Right atrium auricular region (tissue), 2 donors: ENCODE measurements at places on chromosomes 1 and 21.

- H3K4me3 ChIP-seq: no peak overlapping the region
- DNase-seq: peak; percentile 43
- H3K27ac ChIP-seq: no peak overlapping the region
- no peaks in the 10 kb centered on the region for H3K36me3 ChIP-seq
- peaks cover 9% of the 10 kb centered on the region for H3K27me3 ChIP-seq
Observed at GRCh38 chr1:157199421-157199755, 61.2 kb upstream of the ETV3 start.

DNA sequence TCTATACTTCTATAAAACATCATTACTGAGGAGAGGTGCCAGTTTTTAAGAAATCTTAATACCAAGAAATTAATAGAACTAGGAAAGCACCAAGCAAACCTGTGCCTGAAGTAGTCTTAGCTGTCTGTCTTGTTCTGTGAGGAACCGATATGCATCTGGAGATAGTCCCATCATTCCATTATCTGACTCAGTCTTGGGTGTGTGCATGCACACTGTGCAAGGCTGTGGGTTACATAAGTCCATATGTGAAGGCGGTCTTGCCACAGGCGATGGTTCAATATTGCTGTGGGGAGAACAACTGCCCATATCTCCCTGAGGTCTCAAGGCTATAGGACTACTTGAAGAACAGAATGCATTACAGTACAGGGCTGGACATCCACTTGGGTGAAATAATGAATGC lies 33.8 kb downstream of the STIL start:
- H3K36me3 ChIP-seq: no peaks in the 10 kb centered on the region
- no peaks in the 10 kb centered on the region for H3K4me1 ChIP-seq
- no peak overlapping the region for H3K4me3 ChIP-seq
- H3K27ac ChIP-seq: no peak overlapping the region

DNA sequence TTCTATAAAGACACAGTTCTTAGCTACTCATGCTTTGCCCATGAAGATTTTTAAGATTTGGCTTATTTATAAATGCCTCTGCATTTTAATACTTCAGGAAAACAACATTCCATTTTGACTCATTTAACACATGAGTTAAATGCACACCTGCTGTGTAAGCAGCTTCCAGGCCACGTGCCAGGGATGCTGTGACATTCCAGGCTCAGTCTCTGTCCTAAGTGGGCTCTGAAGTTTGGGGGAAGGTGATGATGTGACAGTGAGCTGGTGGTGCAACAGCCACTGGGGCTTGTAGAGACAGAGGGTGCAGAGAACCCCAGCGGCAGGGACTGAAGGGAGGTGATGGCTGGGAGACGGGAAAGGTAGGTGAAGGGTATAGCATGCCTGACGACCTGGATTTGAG lies 40.7 kb downstream of the HHAT start:
- DNase-seq: no peak
- no peaks in the 10 kb centered on the region for H3K36me3 ChIP-seq
- H3K27me3 ChIP-seq: no peaks in the 10 kb centered on the region
- no peaks in the 10 kb centered on the region for H3K4me1 ChIP-seq

DNA sequence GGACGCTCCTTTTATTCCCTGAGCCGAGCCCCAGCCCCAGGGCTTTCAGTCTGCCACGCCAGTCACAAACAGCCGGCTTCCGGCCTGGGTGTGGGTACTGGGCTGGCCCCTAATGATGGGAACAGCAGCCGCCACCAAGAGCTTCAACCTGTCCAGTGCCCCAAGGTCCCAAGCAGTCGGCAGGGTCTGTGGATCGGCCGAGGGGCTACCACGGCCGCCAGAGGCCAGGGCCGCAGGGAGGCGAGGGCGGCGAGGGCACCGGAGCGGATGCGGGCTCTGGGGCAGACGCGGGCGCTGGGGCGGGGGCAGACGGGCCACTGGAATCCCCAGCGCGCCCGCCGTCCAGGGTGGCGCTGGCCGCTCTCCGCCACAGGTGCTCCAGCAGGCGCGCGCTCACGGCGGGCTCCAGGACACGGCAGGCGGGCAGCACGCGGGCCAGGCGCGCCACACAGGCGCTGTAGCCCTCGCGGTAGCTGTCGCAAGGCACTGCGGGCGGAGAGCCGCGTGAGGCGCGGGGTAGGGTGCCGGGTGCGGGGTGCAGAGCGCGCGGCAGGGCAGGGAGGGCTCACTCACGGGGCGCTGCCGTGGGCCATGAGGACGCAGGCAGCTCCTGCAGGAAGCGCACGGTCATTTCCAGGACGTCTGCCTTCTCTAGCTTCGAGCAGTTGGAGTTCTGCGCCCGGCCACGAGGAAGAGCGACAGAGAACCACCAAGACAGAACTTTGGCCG lies 887 bp downstream of the HES2 start:
- DNase-seq: no peak
- peaks cover 48% of the 10 kb centered on the region for H3K27me3 ChIP-seq
- H3K4me1 ChIP-seq: no peaks in the 10 kb centered on the region
- no peak overlapping the region for H3K4me3 ChIP-seq

- no peak for DNase-seq
- H3K36me3 ChIP-seq: no peaks in the 10 kb centered on the region
- no peak overlapping the region for H3K27ac ChIP-seq
- no peaks in the 10 kb centered on the region for H3K27me3 ChIP-seq
- no peaks in the 10 kb centered on the region for H3K4me1 ChIP-seq
Observed at GRCh38 chr1:84736445-84736844, 46.2 kb upstream of the SSX2IP start.

GRCh38 chr1:76135835-76136234 lies 61.3 kb downstream of the ST6GALNAC3 start:
- no peaks in the 10 kb centered on the region for H3K4me1 ChIP-seq
- H3K27me3 ChIP-seq: no peaks in the 10 kb centered on the region
- H3K36me3 ChIP-seq: no peaks in the 10 kb centered on the region
- no peak overlapping the region for H3K4me3 ChIP-seq

- no peaks in the 10 kb centered on the region for H3K4me1 ChIP-seq
- DNase-seq: no peak
- H3K27ac ChIP-seq: no peak overlapping the region
- H3K27me3 ChIP-seq: no peaks in the 10 kb centered on the region
- no peak overlapping the region for H3K4me3 ChIP-seq
Observed at GRCh38 chr1:36532810-36533401, 50.2 kb upstream of the CSF3R start.

DNA sequence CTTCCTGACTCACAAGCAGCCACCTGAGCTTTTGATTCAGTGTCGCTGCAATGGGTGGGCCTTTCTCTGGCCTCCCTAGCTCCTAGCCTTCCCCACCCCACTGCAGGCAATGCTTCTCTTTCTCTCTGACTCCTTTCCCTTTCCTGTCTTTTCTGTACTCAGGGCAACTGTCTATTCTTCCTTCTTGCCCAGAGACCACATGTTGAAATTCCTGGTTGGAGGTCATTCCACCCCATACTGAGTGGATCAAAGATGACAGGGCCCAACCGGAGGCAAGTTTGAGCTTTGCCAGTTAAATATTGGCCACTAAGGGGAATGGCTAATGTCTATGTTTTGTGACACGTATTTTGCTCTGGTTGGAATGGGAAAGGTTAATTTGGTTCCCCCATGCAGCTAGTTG lies 65.2 kb upstream of the ARID1A start:
- H3K36me3 ChIP-seq: no peaks in the 10 kb centered on the region
- H3K4me3 ChIP-seq: no peak overlapping the region

GRCh38 chr1:1437033-1437903 lies 1.8 kb downstream of the VWA1 start:
- no peaks in the 10 kb centered on the region for H3K27me3 ChIP-seq
- DNase-seq: no peak
- H3K36me3 ChIP-seq: no peaks in the 10 kb centered on the region
- peaks cover 62% of the 10 kb centered on the region for H3K4me1 ChIP-seq
- H3K27ac ChIP-seq: no peak overlapping the region
- peak overlapping the region; percentile 56 for H3K4me3 ChIP-seq

- H3K27me3 ChIP-seq: no peaks in the 10 kb centered on the region
- H3K27ac ChIP-seq: peak overlapping the region; percentile 85
- no peaks in the 10 kb centered on the region for H3K4me1 ChIP-seq
- peak; percentile 74 for DNase-seq
- no peaks in the 10 kb centered on the region for H3K36me3 ChIP-seq
Observed at GRCh38 chr1:94247138-94248094, 10.0 kb upstream of the ARHGAP29 start.

DNA sequence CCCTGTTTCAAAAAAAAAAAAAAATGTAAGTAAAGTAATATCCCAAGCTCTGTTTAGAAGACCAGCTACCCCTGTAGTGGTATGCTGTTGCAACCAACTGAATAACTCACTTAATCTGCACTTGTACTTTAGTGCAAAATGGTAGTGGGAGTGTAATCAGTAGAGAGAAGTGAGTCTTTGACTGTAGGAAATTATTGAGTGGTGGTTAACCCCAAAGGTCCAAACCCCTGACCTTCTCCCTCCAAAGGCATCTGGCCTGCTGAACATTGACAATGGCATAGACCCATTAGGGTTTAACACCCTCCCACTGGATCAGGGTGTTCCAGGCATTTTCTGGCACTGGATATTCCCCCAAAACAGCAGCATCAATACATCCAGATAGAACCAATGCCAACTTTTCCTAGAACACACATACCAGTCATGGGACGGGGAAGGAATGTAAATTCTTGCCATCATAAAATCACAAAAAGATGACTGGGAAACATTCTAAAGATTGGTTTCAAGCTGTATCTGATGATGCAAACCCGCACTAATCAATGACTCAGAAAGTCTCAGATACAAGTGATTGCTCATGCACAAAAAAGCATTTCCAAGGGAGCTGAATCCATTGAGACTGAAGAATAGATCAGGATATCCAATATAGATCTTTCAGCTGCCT lies 110.3 kb downstream of the MRPL39 start:
- no peak overlapping the region for H3K27ac ChIP-seq
- H3K36me3 ChIP-seq: no peaks in the 10 kb centered on the region
- H3K27me3 ChIP-seq: no peaks in the 10 kb centered on the region
- no peak overlapping the region for H3K4me3 ChIP-seq
- DNase-seq: no peak
- H3K4me1 ChIP-seq: no peaks in the 10 kb centered on the region

GRCh38 chr1:7535934-7536878 lies 234.9 kb upstream of the VAMP3 start:
- H3K27me3 ChIP-seq: no peaks in the 10 kb centered on the region
- H3K36me3 ChIP-seq: no peaks in the 10 kb centered on the region
- no peak for DNase-seq
- no peak overlapping the region for H3K27ac ChIP-seq

DNA sequence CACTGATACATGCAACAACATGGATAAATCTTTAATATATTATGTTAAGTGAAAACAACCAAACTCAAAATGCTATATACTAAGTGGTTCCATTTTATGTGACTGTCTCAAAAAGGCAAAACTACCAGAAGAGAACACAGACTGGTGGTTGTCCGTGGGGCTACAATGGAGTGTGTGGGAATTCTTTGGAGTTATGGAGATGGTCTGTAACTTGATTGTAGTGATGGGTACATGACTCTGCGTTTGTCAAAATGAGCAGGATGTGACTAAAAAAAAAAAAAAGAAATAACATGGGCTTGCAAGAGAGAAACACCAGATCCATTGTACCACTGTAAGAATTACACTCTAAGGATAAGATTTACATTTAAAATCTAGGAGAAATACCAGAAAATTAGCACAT lies 52.2 kb upstream of the KIAA1614 start:
- no peaks in the 10 kb centered on the region for H3K27me3 ChIP-seq
- H3K27ac ChIP-seq: no peak overlapping the region
- DNase-seq: no peak
- no peak overlapping the region for H3K4me3 ChIP-seq
- H3K36me3 ChIP-seq: peaks cover 18% of the 10 kb centered on the region

- H3K27me3 ChIP-seq: no peaks in the 10 kb centered on the region
- no peak overlapping the region for H3K4me3 ChIP-seq
- no peaks in the 10 kb centered on the region for H3K4me1 ChIP-seq
Observed at GRCh38 chr1:180193141-180194047, 36.7 kb upstream of the LHX4 start.

- no peaks in the 10 kb centered on the region for H3K27me3 ChIP-seq
- DNase-seq: no peak
Observed at GRCh38 chr1:100936194-100936967, 40.5 kb downstream of the SLC30A7 start.

GRCh38 chr1:188056011-188056410 lies 1227.3 kb downstream of the PLA2G4A start:
- no peak overlapping the region for H3K27ac ChIP-seq
- H3K4me3 ChIP-seq: no peak overlapping the region
- H3K27me3 ChIP-seq: no peaks in the 10 kb centered on the region
- DNase-seq: no peak
- H3K36me3 ChIP-seq: no peaks in the 10 kb centered on the region

- H3K27me3 ChIP-seq: no peaks in the 10 kb centered on the region
- H3K4me1 ChIP-seq: no peaks in the 10 kb centered on the region
- H3K4me3 ChIP-seq: no peak overlapping the region
- no peak for DNase-seq
- no peaks in the 10 kb centered on the region for H3K36me3 ChIP-seq
Observed at GRCh38 chr21:31530897-31531705, 128.4 kb upstream of the SOD1 start.

GRCh38 chr1:246074421-246074820 lies 432.7 kb downstream of the SMYD3 start:
- DNase-seq: no peak
- no peak overlapping the region for H3K4me3 ChIP-seq
- no peaks in the 10 kb centered on the region for H3K4me1 ChIP-seq

DNA sequence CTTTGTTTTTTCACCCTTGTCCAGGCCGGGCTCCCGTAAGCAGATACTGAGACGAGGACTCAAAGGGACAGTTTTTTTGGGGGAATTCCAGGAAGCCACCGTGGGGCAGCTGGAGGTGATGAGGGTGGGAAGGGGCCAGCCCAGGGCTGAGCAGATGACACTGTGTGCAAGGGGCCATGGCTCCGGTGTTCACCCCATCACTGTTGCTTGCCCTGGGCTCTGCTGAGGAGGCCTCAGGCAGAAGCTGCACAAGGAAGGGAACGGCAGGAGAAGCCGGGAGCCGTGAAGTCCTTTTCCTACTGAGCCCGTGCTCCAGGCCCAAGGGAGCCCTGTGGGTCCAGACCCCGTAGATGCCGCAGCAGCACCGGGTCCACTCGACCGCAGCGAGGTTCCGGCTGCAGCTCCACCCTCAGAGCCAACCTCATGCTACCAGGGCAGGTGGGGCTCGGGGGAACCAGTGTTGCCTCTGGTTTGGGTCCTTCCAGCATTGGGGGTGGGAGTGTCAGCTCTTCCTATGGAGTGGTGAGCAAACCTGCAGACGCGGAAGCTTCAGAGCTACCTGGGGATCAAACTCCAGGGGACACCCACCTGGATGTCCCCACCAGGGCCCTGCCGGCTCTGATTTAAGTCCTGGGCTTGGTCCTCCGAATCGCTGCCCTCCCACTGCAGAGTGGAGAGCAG lies 4.3 kb upstream of the CALML6 start:
- H3K27me3 ChIP-seq: no peaks in the 10 kb centered on the region
- DNase-seq: no peak
- H3K27ac ChIP-seq: no peak overlapping the region
- H3K4me1 ChIP-seq: no peaks in the 10 kb centered on the region
